PC-9 (cell line): ENCODE measurements at places on chromosomes 5 and 9. TPM values are rescaled to one million over a fixed set of nuclear protein-coding genes. Genes with fewer than 3 reads are reported as not detected.

FAM151B gene
- 1.4 and 1.7 TPM in 2 replicates for total RNA-seq

GARIN3 gene
- not detected in 2 replicates for total RNA-seq

ROR2 gene
- total RNA-seq: not detected in 2 replicates

ADCY2 gene
- not detected in 2 replicates for total RNA-seq

SLC6A7 gene
- 0.25 TPM in 1 of 2 replicates, not detected in the other for total RNA-seq

BTNL3 gene
- not detected in 2 replicates for total RNA-seq

SOX30 gene
- total RNA-seq: 0.11 TPM in 1 of 2 replicates, not detected in the other

TRPM3 gene
- 0.26 TPM in 1 of 2 replicates, not detected in the other for total RNA-seq

GRCh38 chr9:37988041-37988440 lies 81.0 kb downstream of the SHB start:
- H3K36me3 ChIP-seq: no peaks in the 10 kb centered on the region
- H3K4me1 ChIP-seq: no peaks in the 10 kb centered on the region
- H3K27ac ChIP-seq: no peak overlapping the region
- no peak for DNase-seq
- no peaks in the 10 kb centered on the region for H3K27me3 ChIP-seq

- no peak for DNase-seq
- H3K36me3 ChIP-seq: peaks cover 82% of the 10 kb centered on the region
- no peaks in the 10 kb centered on the region for H3K27me3 ChIP-seq
Measured at GRCh38 chr5:33468775-33469435, 28.1 kb downstream of the TARS1 start.

GRCh38 chr9:24657387-24657786 lies 111.7 kb upstream of the IZUMO3 start:
- no peaks in the 10 kb centered on the region for H3K27me3 ChIP-seq
- no peak overlapping the region for H3K27ac ChIP-seq
- no peak overlapping the region for H3K4me3 ChIP-seq
- H3K36me3 ChIP-seq: no peaks in the 10 kb centered on the region
- H3K4me1 ChIP-seq: no peaks in the 10 kb centered on the region
- no peak for DNase-seq

DNA sequence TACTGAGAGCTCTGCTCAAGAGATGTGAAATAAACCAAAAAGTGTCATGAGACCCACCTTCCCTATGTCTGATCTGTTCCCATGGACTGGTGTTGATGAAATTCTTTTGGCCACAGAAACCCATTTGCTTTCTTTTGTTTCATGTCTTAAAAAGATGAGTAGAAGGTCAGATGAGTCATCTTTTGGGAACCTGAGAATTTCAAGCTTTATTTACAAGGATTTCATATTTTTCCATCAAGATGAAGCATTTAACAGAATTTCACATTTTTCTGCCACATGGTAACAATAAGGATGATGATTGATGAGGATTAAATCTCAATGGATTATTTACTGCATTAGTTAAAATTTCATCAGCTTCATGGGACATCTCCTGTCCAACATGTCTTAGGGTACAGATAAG lies 337.8 kb downstream of the DEPDC1B start:
- H3K36me3 ChIP-seq: no peaks in the 10 kb centered on the region
- H3K4me1 ChIP-seq: no peaks in the 10 kb centered on the region
- H3K27ac ChIP-seq: no peak overlapping the region
- H3K4me3 ChIP-seq: no peak overlapping the region

GRCh38 chr5:15304914-15305834 lies 194.8 kb upstream of the FBXL7 start:
- H3K4me3 ChIP-seq: no peak overlapping the region
- no peaks in the 10 kb centered on the region for H3K27me3 ChIP-seq
- H3K27ac ChIP-seq: no peak overlapping the region
- no peaks in the 10 kb centered on the region for H3K4me1 ChIP-seq

- no peaks in the 10 kb centered on the region; the same call in 1 of the 2 replicates for H3K36me3 ChIP-seq
- H3K27ac ChIP-seq: no peak overlapping the region
- H3K4me1 ChIP-seq: no peaks in the 10 kb centered on the region
- no peaks in the 10 kb centered on the region for H3K27me3 ChIP-seq
- no peak overlapping the region for H3K4me3 ChIP-seq
Measured at GRCh38 chr9:71891557-71892189, 19.3 kb downstream of the ABHD17B start.

GRCh38 chr9:38046661-38047300 lies 22.2 kb downstream of the SHB start:
- H3K4me1 ChIP-seq: peaks cover 85% of the 10 kb centered on the region
- peak overlapping the region; percentile 56; the same call in 1 of the 2 replicates for H3K4me3 ChIP-seq
- no peaks in the 10 kb centered on the region for H3K36me3 ChIP-seq
- H3K27ac ChIP-seq: peak overlapping the region; percentile 100

GRCh38 chr5:143226872-143227271 lies 176.6 kb downstream of the NR3C1 start:
- H3K27ac ChIP-seq: no peak overlapping the region
- H3K4me3 ChIP-seq: no peak overlapping the region
- no peaks in the 10 kb centered on the region for H3K4me1 ChIP-seq

DNA sequence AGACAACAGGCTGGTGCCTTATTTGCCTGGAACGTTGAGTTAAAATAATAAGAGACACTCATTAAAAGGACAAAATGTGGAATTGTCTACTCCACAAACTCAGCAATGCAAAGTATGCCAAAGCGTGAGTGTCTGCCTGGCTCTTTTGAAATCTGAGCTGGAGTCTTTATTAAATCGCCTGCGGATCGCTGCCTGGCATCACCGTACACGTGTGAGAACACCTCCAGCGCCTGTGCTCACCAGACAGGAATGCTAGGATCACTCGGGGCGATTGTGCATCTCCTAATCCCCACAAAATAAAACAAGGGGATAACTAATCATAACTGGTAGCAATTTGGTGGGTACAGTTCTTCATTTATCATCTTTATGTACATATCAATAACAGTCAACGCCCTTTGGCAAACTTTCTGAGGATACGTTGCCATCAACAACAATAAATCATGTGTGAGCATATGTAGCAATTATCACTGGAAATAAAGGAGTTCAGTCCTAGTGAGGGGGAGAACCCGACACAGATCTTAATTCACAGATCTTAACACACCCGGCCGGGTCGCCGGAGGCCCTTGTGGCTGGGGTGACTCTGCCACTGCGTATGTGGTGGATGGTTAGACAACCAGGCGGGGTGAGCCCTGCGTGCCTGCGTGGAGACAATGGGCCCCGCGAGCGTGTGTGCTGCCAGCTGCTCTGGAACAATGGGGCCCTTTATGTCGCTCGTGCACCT lies 284.9 kb upstream of the IRX1 start:
- H3K27ac ChIP-seq: no peak overlapping the region
- no peak overlapping the region for H3K4me3 ChIP-seq

DNA sequence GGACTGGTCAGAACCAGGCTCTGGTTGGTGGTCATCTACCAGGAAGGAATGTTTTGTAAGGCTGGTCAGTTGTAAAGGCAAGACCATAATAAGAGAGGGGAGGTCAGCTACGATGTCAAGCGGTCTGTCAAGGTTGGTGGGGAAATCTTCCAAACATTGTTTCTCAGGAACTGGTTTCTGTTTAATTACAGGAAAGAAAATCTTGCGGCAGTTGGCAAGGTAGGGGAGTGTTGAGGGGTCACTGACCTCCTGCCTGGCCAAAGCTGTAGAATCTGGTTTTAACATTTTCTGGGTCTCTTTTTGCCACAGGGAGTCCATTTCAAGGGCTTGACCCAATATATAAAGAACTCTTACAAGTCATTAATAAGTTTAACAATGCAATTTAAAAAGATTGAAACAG lies 39.0 kb upstream of the BARX1 start:
- H3K27me3 ChIP-seq: 0 out of 2 replicates have a peak, but pooled peaks cover 14% of the 10 kb centered on the region
- H3K36me3 ChIP-seq: no peaks in the 10 kb centered on the region
- no peak overlapping the region for H3K4me3 ChIP-seq
- no peak for DNase-seq
- no peaks in the 10 kb centered on the region for H3K4me1 ChIP-seq

DNA sequence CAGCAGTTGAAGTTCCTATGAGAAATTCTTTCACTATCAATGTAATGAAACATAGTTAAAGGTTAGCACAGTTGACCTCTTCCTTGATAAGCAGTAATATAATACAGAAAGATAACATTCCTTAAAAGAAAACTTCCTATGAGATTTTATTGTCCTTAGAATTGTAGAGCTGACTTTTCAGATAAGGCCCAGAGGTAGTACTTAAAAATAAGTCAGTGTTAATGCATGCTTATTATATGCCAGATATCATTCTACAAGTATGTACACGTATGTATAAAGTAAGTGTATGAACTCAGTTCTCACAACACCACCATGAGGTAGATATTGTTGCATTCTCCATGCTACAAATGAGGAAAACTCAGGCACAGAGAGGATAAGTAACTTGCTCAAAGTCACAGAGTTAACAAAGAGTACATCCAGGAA lies 15.3 kb downstream of the AP3S1 start:
- H3K4me3 ChIP-seq: no peak overlapping the region
- H3K27ac ChIP-seq: peak overlapping the region; percentile 51
- H3K4me1 ChIP-seq: peaks cover 26% of the 10 kb centered on the region
- no peak for DNase-seq

DNA sequence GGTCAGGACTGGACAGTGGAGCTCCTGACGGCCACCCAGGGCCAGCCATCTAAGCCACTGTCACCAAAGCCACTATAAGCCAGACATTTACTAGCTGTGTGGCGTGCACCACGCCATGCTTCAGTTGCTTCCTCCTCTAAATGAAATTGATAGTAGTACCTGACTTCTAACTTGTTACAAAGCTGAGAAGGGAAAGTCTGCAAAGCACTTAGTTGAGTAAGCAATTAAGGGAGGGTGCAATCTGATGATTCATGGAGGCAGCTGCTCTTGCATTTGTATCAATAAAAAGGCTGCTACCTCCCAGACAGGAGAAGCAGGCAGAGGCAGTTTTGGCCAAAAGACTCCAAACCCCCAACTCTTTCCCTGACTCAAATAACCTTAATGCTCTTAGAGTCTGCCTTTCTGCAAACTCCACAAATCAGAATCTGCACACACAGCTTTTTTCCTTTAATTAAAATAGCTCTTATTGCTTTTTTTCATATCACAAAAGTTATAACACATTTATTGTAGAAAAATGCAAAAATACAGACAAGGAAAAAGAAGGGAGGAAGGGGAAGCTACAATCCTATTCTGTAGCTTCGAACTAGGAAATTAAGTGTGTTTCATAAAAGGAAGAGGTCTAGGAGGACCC lies 19.3 kb upstream of the RAPGEF1 start:
- H3K27ac ChIP-seq: no peak overlapping the region
- H3K27me3 ChIP-seq: peaks cover 7% of the 10 kb centered on the region
- 0 out of 2 replicates have a peak, but pooled peaks cover 5% of the 10 kb centered on the region for H3K4me1 ChIP-seq
- no peaks in the 10 kb centered on the region for H3K36me3 ChIP-seq

DNA sequence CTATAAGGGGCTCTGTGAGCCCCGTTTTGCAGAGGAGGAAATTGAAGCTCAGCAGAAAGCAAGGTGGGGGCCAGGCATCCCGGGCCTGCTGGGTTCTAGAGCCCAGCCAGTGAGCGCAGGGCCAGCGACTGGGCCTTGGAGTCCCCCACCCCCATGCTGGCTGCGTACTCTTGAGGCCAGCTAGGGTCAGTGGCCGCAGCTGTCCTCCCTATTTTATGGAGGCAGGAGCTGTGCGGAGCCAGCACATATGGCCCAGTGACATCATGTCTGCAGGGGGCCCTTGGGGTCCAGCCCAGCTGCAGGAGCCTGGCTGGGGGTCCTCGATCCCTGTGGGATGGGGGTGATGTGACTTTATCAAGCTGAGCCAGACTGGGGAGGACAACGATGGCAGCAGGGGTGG lies 71.3 kb downstream of the HMCN2 start:
- H3K36me3 ChIP-seq: no peaks in the 10 kb centered on the region
- H3K4me3 ChIP-seq: no peak overlapping the region
- H3K27me3 ChIP-seq: no peaks in the 10 kb centered on the region
- no peaks in the 10 kb centered on the region for H3K4me1 ChIP-seq
- no peak for DNase-seq

- no peak for DNase-seq
- H3K27me3 ChIP-seq: no peaks in the 10 kb centered on the region
- no peaks in the 10 kb centered on the region for H3K4me1 ChIP-seq
- no peaks in the 10 kb centered on the region for H3K36me3 ChIP-seq
Measured at GRCh38 chr5:97635553-97635952, 452.5 kb upstream of the RIOK2 start.

GRCh38 chr9:18299449-18299848 lies 174.5 kb upstream of the ADAMTSL1 start:
- H3K4me1 ChIP-seq: no peaks in the 10 kb centered on the region
- H3K27ac ChIP-seq: no peak overlapping the region
- no peaks in the 10 kb centered on the region for H3K36me3 ChIP-seq
- no peaks in the 10 kb centered on the region for H3K27me3 ChIP-seq

DNA sequence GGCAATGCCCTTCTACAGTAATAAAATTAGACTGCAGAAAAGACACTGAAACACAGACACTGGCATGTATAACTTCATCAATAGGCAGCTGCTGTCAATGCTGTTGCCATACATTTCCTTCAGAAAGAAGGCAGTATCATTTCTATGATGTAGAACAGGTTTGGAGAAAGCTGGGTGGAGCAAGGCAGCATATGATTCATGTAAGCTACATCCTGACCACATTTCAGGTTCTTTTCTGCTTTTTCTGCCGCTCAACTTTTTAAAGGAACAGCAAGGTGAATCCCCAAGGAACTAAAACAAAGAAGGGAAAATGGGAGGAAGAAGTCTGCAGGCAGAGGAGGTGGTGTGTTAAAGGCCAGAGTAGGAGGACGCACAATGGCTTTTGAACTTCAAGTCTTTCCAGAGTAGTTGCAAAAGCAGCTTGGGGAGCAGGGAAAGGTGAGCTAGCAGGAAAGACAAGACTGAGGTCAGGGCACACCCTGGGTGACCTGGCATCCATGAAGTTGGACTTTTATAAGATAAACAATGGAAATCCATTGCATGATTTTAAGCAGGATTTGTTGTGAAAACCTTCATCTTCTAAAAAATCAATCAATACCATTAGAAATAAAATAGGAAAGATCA lies 142.1 kb downstream of the MED10 start:
- H3K27me3 ChIP-seq: no peaks in the 10 kb centered on the region
- H3K4me3 ChIP-seq: no peak overlapping the region; the same call in 1 of the 2 replicates
- H3K27ac ChIP-seq: peak overlapping the region; percentile 78
- DNase-seq: no peak

DNA sequence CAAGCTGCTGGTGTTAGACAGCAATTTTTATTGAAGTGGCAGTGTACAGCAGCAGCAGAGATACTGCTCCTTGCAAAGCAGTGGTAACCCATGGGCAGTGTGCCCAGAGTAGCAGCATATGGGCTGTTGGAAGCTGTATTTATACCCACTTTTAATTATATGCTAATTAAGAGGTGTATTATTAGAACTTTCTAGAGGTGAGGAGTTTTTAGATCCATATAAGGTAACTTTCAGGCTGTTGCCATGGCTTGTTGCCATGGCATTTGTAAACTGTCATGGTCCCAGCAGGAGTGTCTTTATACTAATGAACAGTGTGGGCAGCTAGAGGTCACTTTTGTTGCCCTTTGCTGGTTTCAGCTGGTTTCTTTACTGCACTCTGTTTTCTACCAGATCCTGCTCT lies 3.7 kb upstream of the PJA2 start:
- DNase-seq: no peak
- no peaks in the 10 kb centered on the region for H3K36me3 ChIP-seq
- H3K4me3 ChIP-seq: no peak overlapping the region

DNA sequence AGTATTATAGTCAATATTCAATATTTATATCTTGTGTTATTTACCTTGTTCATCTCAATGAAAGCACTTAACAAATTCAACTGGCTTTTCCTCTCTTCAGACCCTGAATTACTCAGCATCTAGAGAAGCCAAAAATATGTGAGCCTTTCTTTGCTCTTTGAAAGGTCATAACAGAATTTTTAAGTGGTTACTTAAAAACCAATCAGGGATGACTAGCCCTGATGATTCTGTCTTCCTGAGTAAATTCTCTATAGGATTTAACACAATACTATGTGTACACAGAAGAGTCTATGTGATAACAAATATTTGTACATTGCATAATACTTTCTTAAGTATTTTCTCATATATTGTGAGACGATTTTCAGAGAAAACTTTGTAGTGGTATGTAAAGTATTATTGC lies 546.3 kb downstream of the MAT2B start:
- no peaks in the 10 kb centered on the region for H3K27me3 ChIP-seq
- H3K4me1 ChIP-seq: no peaks in the 10 kb centered on the region
- no peak overlapping the region for H3K4me3 ChIP-seq
- no peak for DNase-seq
